ENCODE measurements at places on chromosomes 5 and 9. TPM values are rescaled to one million over a fixed set of nuclear protein-coding genes. Genes with fewer than 3 reads are reported as not detected.
A peak's percentile ranks its signal among the peaks of the same experiment; 100 is the strongest.

The ZFP2 gene
- 0.48 TPM for total RNA-seq

The GCNT4 gene
- total RNA-seq: 1.4 TPM

The ACTBL2 gene
- not detected for total RNA-seq

The C9orf40 gene
- total RNA-seq: 5.5 TPM

The F12 gene
- total RNA-seq: 3.0 TPM

The ANKRD20A1 gene
- 0.72 TPM for total RNA-seq

The ARPC5L gene
- total RNA-seq: 21.8 TPM

The LEAP2 gene
- 0.84 TPM for total RNA-seq

The HTR1A gene
- not detected for total RNA-seq

The BAAT gene
- not detected for total RNA-seq

The RGS3 gene
- 92.5 TPM for total RNA-seq

The TSSK1B gene
- not detected for total RNA-seq

The PCDHGA9 gene
- 14.8 TPM for total RNA-seq

The CERT1 gene
- total RNA-seq: 36.2 TPM

The ITK gene
- 5.4 TPM for total RNA-seq

The OCLN gene
- total RNA-seq: 2.2 TPM

The PCDHGC5 gene
- total RNA-seq: 2.8 TPM

The ENTPD8 gene
- total RNA-seq: not detected

GRCh38 chr9:2021731-2022130 is 6.6 kb downstream of the SMARCA2 start:
- DNase-seq: no peak

DNA sequence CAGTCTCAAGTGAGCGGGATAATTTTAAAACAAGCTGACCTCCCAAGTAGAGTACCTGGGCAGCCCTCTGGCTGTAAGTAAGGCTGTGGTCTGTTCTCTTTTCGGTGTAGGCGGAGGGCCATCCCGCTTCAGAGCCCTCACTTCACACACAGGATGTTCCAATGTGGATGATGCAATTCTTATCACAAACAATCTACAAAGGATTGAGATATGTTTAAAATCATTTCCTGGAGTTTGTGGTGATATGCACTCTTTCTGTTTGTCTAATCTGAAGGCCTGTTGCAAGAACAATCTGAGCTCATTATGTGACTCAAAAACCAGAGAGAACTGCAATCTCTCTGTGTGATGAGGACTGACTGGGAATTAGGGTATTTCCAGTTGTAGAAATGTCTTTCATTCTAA is 42.5 kb downstream of the ITGA2 start:
- no peak for DNase-seq

GRCh38 chr5:158305861-158306260 is 446.9 kb upstream of the CLINT1 start:
- no peak for DNase-seq

DNA sequence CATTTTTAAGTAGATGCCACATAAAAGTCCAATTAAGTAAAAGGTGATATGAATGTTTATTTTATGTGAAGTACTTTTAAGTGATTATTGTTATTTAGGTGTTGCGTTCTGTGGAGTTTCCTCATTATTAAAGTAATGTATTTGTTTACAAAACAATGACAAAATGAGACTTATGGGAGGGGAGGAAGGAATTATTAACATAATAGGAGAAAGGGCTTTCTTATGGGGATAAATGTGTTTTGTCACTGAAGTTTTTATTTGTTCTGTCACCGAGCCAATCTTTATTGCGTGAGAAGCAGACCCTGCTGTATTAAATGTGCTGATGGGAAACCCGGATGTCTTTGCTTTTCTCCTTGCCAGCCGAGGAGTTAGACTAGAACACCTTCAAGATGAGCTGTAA is 44.5 kb downstream of the TRIO start:
- DNase-seq: no peak

- no peak for DNase-seq
Measured at GRCh38 chr5:151068433-151069197, 12.2 kb downstream of the TNIP1 start.

- DNase-seq: no peak
Measured at GRCh38 chr9:6907772-6908381, 150.1 kb downstream of the KDM4C start.

- no peak for DNase-seq
Measured at GRCh38 chr9:22036866-22037626, 27.9 kb upstream of the CDKN2B start.

DNA sequence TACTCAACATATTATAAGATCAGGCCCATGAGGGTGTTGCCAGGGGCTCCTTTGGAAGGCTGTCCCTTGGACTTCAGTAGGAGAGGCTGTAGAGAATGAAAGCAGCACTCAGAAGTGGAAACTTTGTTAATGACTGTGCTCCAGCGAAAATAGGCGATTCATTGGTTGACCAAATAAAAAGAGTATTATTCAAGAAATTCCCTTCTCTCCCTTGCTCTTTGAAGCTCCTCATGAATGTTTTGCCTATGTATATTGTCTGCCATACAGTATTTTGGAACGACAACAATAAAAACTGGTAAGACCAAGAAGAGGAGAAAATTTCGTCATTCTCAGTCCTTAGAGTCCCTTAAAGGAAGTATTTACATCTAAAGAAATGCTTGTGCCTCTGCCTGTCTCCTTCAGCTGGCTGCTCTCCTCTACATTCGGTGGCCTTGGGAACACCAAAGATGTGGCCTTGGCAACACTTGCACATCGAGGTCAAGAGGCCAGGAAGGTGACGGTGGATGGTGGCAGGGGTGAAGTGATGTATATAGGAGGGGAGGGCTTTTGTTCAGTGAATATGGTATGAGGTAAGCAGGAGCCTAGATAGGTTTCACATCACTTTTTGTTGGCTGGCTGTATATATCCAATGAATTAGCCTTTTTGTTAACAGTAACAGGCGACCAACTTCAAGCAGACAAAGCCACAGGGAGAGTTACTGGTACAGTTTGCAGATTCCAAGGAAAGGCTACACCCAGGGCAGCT is 95.0 kb upstream of the ACTBL2 start:
- no peak for DNase-seq

DNA sequence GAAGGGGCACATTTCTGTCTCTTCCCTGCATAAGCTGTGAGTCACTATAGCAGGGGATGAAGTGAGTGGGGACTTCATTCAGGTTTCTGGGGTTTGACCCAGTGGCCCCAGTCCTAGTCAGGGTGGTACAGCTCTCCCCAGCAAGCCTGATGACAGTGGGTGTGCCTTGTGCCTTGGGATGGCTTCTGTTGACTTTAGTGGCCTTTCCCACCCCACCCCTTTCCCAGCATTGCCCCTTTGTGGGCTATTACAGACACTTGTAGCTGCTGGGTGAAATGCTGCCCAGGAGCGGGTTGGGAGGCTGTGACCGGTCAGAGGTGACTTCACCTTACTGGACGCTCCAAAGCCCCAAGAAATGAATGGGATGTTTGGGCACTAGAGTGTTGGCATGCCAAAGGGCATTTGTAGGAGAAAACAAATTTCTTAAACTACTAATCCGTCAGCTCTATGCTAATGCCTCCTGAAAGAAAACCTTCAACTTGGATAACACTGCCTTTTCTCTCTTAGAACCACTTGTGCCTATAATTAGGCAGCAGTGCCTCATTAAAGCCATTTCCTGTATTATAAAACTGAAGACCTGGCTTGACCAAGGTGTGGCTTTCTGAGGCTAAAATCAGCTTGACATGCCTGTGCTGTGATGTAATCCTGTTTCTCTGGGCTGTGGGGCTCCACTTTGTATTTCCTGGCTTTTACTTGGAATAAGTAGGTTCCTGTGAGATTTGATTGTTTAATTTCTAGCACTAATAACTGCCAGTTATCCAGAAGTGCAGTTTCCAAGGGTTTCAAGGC is 119.0 kb upstream of the SLC25A48 start:
- no peak for DNase-seq

- no peak for DNase-seq
Measured at GRCh38 chr9:27404661-27405060, 107.7 kb upstream of the EQTN start.

- no peak for DNase-seq
Measured at GRCh38 chr5:178331491-178331996, 98.9 kb upstream of the PHYKPL start.

DNA sequence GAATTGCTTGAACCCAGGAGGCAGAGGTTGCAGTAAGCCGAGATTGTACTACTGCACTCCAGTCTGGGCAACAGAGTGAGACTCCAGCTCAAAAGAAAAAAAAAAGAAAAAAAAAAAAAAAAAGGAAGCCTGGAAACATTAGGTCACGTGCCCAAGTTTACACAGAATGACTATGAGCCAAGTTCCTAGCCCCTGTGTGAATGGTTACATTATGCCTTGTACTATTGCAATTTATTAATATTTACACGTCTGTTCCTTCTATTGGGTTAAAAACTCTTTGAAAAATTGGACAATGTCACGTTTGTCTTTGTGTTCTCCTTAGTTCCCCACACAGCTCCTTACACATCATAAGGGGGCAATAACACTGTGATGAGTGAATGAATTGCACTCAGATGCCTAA is 33.5 kb upstream of the SLC28A3 start:
- DNase-seq: no peak

DNA sequence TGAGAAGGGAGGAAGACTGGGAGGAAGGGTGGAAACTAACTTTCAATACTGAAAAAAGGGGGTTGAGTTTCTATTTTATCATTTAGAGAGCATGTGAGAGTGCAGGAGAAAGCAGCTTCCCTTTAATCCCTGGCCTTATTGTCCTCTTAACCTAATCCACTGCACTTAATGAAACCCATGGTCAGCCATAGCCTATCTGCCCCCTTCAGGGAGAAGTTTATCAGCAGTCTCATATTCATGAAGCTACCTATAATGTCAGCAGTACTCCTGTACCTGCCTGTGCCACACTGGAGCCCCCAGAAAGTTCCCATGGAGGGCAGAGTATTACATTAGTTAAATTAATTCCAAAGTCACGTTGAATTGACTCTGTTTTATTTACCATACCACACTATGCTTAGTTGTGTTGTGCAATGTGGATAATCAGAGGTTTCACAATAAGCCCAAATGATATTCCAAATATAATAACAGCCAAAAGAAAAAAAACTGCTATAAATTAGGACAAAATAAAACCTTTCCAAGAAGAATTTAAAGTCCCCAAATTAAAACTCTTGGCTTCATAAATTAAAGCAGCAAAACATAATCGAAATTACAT is 62.9 kb downstream of the MUSK start:
- no peak for DNase-seq

DNA sequence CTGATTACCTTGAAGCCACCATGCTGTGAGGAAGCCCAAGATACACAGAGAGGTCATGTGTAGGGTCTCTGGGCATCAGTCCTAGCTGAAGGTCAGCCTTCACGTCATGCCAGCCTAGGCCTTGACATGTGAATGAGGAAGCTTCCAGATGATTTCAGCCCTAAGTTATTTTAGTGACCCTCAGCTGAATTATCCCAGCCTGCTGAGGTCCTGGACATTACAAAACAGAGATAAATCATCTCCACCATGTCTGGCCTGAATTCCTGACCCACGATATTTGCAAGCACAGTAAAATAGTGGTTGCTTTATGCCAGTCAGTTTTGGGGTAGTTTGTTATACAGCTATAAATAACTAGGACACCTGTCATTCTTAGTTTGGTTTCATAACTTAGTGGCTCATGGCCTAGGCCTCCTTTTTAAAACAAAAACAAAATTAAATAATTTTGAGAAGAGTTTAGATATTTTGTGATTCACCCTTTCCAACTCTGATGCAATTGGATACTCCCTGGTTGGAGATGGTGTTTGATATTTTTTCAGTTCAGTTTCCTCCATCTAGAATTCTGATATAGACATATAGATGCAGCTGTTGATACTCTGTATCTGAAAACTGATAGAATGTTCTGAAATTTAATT is 571.3 kb upstream of the CLINT1 start:
- no peak for DNase-seq

DNA sequence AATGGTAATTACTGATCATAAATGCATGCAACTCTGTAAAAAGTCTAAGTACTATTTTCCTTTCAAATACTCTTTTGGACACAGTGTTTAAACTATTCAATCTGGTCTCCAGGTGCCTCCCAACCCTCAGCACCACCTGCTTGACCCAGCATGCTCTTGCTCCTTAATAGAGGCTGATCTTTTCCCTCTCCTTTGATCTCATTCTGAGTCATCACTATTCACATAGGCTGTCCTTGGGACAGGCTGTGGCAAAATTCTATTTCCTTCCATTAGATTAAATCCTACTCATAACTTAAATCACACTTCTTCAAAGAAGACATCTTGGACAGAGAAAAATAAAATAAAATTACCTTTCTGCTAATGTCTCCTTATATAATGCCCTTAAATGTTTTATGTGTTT is 199.4 kb upstream of the ST8SIA4 start:
- no peak for DNase-seq

DNA sequence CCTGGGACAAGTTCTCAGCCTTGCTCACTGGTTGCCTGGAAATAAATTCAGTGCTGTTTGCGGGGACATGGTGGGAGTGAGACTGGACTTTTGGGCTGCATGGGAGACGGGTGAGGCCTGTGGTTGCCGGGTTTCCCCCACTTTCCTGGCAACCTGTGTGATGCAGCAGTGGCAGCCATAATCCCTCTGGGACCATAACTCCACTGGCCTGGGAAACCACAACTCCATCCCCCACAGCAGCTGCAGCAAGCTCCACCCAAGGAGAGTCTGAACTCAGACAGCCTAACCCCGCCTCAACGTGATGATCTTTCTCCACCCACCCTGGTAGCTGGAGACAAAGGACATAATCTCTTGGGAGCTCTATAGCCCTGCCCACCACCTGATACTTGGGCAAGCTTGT is 349.9 kb downstream of the PIK3R1 start:
- DNase-seq: no peak

- no peak for DNase-seq
Measured at GRCh38 chr5:135307143-135307903, 91.7 kb downstream of the MACROH2A1 start.

GRCh38 chr9:86723346-86723745 is 224.0 kb downstream of the GAS1 start:
- DNase-seq: no peak

GRCh38 chr9:128636024-128636390 is 20.6 kb downstream of the DYNC2I2 start:
- DNase-seq: no peak

GRCh38 chr5:66595756-66596635 is at the start of gene MAST4:
MAST4 (plus strand) TSS chr5:66596393; CDS start chr5:66596656, 263 bp downstream.
- DNase-seq: peak; percentile 55

- DNase-seq: no peak
Measured at GRCh38 chr5:146209714-146210113, 6.3 kb downstream of the RBM27 start.

DNA sequence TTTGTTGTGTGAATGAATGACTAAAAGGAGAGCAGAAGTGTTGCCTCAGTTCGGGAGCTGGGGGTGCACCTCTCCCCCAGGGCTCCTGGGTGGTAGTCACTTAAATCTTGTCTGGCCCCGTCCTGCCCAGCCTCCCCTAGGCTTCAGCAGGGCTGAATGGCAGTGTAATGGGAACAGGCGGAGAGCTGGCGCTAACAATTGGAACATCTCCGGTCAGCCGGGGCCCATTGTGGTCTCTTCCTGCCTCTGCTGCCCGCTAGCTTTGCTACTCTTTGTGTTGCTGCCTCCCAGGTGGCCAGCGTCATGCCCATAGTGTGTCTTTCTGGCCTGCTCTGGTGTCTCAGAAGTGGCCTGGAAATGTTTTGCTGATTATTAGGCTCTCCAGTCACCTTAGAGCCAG is 62.3 kb downstream of the RGS3 start:
- DNase-seq: no peak

GRCh38 chr5:32325062-32325461 is 12.3 kb upstream of the MTMR12 start:
- DNase-seq: no peak
